ENCODE measurements at places on chromosomes 2 and 18.

DNA sequence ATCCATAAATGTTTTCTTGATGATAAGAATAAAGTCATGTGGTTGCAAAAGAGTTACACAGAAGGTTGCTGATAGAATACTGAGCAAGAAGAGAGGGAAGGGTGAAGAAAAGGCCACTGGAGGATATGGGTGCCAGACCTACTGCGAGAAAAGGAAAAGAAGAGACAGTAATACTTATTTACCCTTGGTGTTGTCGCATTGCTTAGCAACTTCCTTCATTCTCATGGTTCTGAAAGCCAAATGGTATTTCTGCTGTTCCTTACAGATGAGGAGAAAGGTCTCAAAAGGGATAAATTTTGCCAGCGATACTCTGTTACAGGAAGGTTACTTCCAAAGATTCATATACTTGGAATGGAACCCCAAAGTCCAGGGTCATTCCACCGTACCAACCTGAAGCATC, 62.5 kb downstream of the LHCGR start:
- DNase-seq = no peak

- DNase-seq = no peak
Observed at GRCh38 chr2:16404146-16404545, 261.5 kb downstream of the CYRIA start.

DNA sequence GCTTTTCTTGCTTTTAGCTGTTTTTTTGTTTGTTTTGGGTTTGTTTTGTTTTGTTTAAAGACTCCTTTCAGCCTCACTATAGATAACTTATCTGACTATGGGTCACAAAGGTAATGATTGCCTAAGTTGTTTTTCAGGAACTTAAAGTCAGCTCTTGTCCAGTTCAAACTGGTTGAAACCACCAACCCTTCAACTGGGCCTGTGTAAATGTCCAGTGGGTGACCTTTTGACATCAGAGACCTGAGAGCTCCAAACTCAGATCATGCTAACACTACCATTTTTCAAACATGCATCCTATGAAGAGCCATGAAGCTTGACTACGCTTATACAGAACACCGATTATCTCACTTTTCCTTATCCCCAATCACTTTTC, 144.6 kb upstream of the RMP24 start:
- no peak for DNase-seq

DNA sequence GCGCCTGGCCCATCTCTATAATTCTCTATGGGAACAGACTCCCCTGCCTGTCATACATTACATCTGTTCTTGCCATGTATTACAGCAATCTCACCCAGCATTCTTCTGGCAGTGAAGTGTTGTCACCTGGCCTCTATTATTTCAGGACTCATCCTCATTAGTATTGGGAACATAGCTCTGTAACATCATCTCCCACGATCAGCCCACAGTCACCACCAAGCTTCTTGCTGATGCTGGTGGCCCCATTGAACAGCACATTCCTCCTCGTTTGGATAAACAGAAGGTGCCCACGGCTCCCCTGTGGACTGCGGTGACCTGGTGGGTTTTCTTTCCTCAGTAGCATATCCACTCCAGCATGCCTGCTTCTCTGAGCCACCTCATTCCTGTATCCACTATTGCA, 21.5 kb downstream of the CHCHD5 start:
- no peak for DNase-seq

DNA sequence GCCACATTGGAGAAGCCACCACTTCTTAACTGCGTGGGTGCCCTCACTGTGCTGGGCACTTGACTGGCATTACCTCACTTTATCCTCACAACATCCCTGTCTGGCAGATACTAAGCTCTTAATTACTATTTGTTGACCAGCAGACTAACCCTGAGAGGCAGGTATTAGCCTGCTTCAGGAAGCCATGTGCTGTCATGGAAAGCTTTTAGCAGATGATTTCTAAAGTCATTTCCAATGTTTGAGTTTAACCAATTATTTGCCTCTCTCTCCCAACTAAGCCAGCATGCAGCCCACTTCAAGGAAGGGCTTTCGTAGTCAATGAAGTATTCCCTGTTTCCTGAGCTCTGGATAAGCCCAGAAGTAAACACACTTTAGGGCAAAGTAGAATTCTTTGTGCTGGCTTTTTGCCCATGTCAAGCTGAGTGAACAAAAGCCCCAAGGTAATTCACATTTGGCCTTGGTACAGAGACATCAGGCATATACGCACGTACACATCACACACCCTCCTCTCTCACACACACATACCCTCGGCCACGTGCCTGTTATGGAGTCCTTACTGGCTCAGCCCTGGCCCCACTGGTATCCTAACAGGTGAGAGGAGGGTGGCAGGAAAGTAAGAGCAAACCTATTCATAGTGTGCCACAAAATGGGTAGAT, 108.6 kb downstream of the C1D start:
- no peak for DNase-seq

DNA sequence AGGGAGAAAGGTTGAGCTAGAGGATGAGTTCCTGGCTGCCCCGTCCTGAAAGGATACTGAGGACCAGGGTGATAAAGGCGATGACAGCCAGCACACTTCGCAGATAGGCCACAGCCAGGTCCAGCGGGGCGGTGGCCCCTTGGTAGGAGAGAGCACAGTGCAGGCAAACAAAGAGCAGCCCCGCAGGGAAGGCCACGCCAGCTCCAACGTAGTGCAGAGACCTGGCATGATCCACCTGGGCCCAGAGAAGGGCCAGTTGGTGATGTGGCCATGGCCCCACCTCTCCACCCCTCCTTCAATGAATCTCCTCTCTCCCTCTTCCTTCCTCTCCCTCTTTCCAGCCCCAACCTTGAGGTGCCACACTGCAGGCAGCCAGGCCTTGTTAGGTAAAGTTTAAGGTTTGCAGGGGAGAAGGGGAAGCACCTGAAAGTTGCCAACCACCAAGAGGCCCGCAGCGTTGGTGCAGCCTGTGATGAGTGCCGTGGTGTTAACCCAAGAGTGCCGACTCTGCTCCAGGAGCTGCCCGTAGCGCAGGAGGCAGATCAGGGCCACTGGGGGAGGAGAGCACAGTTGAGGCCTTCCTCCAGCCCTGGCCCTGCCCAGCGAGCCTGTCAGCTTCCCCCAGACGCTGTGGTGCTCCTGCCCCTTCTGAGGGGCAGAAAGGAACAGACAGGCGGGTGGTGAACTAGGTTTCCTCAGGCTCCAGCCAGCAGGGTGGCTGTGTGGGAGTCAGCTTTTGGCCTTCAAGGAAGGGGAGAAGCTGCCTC, 2.8 kb downstream of the TMEM150A start:
- DNase-seq = no peak

- peak; percentile 16 for DNase-seq
Observed at GRCh38 chr2:171652416-171652785, 34.9 kb upstream of the DYNC1I2 start.

DNA sequence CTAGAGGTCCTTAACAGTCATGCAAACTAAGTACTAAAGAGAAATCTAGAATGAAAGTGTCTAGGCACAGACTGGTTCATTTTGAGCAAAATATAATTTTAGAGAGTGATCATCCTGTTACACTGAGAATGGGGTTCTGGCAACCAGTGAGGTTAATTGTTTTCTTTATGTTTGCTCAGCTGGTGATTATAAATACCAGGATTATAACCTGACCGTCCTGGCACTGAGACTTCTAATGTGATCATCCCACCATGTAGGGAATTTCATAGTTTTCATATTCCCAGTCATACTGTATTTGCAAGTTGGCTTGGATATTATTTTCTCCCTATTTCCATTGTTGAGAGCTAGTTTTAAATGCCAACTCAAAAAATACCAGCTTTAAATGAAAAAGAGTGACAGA, 852.5 kb upstream of the LRATD1 start:
- no peak for DNase-seq

GRCh38 chr2:6872394-6872793, 5.2 kb upstream of the RSAD2 start:
- no peak for DNase-seq

- DNase-seq = no peak
Observed at GRCh38 chr18:75868031-75868430, 440.5 kb upstream of the SMIM21 start.

DNA sequence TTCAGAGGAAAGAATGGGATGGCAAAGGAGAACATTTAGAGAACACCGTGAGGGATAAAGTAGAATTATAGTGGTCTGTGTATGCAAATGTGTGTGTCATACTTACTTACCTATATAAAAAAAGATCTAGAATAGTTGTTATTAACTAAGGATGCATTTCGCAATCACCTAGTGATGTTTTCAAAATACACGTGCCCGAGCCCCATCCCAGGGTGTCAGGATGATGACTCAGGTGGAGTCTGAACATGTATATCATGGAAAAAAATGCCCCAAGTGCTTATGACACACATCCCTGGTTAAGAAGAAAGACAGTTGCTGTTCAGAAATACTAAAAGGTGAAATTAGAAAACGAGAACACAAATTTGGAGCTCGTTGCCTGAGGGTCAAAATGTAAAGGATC, 109.0 kb downstream of the CERS6 start:
- peak; percentile 24 for DNase-seq

- no peak for DNase-seq
Observed at GRCh38 chr2:101296371-101296770, 12.1 kb downstream of the RNF149 start.

All from stimulated activated CD4-positive, alpha-beta T cell treated with anti-CD3 and anti-CD28 coated beads, Interleukin-1b, Interleukin-23, amount 100 ng/mL, for 48 hours (primary cell).